NCI-H446 (cell line): ENCODE measurements at places on chromosomes 16 and 17.
A peak's percentile ranks its signal among the peaks of the same experiment; 100 is the strongest.

GRCh38 chr16:57244767-57245471, at the start of gene ARL2BP:
TSS of gene ARL2BP (plus strand) at chr16:57245259. CDS start at chr16:57245368, 109 bp downstream.
- peak; percentile 78 for DNase-seq

DNA sequence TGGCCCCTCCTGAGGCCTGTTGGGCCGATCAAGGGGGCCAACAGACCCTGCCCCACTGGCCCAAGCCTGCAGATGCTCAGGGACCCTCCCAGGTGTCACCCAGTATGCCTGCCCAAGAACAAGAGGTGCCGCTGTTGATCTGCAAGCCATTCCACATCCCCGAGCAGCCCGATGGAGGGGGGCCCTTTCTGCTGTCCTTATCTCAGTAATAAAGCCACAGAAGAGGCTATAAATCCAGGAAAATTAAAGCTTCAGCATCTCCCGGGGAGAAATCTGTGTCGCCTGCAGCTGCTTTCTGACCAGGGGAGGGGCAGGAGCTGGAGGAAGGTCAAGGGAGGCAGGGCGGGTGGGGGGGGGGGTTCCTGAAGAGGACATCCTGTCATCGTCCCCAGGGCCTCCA, 11.7 kb upstream of the CACNA1H start:
- DNase-seq = no peak

DNA sequence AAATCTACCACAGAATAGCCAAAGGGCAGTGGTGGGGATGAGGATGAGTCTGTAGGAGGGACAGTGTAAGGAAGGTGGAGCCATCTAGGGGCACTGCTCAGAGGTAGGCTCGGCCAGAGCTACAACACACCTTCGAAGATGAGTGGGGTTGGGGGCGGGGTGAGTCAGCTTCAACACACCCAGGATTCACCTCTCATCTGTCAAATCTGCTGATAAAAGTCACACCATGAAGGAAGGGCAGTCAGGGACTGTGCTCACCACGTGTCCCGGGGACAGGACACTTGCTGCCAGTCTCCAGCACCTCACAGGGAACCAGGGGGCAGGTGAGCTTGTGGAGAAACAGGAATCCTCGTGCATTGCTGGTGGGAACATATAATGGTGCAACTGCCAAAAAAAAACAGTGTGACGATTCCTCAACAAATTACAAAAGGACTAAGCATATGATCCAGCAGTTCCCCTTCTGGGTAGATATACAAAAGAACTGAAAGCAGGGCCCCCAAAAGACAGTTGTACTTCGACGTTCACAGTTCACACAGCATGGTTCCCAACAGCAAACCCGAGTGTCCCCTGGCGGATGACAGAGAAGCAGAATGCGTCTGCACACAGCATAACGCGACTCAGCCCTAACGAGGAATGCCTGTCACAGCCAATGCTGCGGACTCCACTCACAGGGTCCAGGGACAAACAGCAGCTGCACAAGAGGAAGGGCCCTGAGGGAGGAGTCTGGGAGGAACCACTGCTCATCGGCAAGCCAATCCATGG, 133.1 kb downstream of the ANKRD11 start:
- no peak for DNase-seq

- no peak for DNase-seq
Observed at GRCh38 chr16:81140930-81141780, 45.0 kb upstream of the GCSH start.

DNA sequence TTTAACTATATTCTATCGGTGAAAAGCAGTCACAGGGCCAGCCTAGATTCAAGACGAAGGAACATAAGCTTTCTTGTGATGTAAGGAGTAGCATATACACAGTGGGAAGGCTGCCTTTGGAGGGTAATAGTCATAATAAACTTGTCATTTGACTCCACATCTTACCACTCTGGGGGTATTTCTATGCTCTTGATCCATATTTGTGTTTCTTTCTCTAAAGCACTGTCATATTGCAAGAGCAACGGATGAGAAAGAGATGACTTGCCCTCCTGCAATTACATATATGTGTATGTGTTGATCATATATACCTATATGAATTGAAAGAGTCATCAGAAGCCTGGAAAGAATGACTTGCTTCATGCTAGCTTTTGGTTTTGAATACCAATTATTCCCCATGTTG, 225.4 kb upstream of the HS3ST3A1 start:
- no peak for DNase-seq

GRCh38 chr17:1275962-1276736, 3.3 kb upstream of the TRARG1 start:
- peak; percentile 9 for DNase-seq

GRCh38 chr17:75950855-75951554, 10.2 kb upstream of the FBF1 start:
- no peak for DNase-seq

- DNase-seq = no peak
Observed at GRCh38 chr16:72561-73548, at the start of gene RHBDF1. TSS of gene RHBDF1 (minus strand) at chr16:72631. CDS start at chr16:65015, 7,616 bp downstream.

DNA sequence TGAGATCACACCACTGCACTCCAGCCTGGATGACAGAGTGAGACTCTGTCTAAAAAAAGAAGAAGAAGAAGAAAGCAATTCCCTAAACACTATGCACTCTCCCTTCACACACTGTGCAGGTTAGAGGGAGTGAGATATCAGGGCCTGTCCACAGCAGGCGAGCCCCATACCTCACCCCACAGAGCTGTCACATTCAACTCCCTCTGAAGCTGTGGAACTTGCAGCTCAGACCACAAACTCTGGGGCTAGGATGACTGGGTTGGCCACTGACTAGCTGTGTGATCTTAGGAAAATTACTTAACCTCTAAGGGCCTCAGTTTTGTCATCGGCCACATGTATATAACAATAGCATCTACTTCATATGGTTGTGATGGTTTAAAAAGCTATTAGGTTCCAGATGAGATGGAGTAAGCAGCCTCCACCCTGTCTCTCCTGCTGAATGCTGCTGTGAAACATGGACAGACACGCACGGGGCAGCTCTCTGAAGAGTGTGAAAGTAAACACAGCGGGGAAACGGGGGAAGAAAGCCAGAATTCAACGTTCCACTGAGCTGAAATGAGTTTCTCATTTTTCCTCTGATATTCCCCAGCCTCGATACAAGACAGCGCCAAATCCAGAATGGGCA, 13.6 kb upstream of the PYY start:
- DNase-seq = no peak

GRCh38 chr16:84266451-84266850, 26.6 kb upstream of the KCNG4 start:
- DNase-seq = peak; percentile 25

GRCh38 chr16:7748522-7748921, 415.9 kb downstream of the RBFOX1 start:
- DNase-seq = no peak

GRCh38 chr17:14775731-14776492, 475.0 kb downstream of the HS3ST3B1 start:
- no peak for DNase-seq

DNA sequence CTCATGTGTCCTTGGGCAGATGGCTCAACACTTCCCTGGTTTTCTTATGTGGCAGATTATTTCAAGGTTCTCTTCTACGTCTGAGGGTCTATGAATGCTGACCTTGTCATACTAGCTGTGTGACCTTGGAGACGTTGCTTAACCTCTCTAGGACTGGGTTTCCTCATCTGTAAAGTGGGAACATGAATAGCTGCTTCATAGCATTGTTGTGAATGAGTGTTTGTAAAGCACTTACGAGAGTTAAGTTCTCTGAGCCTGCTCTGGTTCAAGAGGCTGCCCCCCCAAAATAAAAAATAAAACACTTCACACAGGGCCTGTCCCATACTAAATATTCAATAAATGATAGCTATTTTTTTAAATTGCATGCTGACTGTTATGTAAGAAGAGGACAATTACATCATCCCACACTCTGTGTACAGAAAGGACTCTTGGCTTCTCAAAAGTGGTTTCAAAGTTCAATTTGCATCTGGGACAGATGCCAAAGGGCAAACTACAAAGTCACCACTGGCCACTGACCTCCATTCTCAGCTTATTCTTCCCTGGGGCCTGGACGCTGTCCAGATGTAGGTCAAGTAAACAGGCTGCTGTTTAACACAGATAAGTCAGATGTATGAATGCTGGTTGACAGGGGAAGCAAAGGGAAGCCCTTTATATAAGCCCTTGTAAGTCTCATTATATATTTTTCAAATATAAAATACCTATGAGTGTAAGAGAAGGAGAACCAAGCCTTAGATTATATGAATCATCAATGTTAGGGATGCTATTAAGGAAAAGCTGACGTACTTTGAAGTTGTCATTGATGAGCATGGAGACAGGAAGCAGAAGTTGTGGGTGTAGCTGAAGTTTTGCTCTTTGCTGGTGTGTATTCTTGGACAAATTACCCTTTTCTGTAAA, 15.4 kb upstream of the NDEL1 start:
- no peak for DNase-seq

DNA sequence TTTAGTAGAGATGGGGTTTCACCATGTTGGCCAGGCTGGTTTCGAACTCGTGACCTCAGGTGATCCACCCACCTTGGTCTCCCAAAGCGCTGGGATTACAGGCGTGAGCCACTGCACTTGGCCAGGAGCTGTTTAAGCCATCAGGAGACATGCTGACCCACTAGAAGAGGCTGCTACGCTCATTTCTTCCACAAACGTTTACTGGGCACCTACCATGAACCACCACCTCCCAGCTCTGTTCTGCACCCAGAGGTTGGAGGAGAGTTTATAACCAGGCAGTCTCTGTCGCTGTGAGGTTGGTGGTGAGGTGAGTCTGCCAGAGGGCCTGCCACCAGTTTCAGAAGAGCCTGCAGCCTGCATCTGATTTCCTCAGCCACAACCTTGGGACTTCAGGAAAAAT, 51.8 kb downstream of the SF3B3 start:
- no peak for DNase-seq

GRCh38 chr17:35170968-35171771, 23.0 kb downstream of the SLC35G3 start:
- no peak for DNase-seq

DNA sequence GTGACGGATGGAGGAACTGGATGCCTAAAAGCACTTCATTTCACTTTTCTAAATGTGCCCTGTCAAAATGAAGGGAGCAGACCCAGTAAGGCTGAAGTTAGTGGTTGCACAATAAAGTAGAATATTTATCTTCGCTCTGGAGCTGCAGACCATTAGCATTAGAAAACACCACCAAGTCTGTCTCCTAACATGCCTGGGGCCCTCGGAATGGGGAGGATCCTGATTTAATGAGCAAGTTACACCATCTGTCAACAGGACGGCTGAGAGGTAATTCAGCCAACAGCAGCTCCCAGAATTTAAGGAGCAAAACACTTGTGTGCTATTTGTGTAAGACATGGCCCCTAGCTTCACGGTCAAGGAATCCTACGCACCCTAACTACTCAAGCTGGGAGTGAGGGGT, 22.3 kb downstream of the CA10 start:
- DNase-seq = peak; percentile 84

- DNase-seq = no peak
Observed at GRCh38 chr17:72472106-72472505, 351.3 kb downstream of the SOX9 start.

- no peak for DNase-seq
Observed at GRCh38 chr16:57534881-57535658, 1.3 kb downstream of the CCDC102A start.

DNA sequence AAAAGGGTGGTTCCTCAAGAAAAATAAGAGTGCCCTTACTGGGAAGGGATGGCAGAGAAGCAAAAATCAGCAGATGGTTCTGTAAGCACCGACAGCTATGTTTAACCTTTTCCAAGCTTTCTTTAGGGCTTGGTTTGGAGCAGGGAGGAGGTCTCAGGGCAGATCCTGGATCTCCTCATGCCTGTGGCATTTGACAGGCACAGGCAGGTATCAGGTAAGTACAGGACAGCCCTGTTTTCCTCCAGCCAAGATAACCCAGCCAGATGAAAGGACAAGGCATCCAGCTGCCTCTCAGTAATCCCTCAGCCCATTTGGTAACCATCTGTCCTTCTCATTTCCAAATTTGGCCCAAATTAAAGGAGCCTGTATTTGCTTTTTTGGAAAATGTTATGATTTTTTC, 141.5 kb downstream of the TOX3 start:
- DNase-seq = no peak

- DNase-seq = no peak
Observed at GRCh38 chr16:66519482-66520373, 30.2 kb downstream of the TK2 start.

DNA sequence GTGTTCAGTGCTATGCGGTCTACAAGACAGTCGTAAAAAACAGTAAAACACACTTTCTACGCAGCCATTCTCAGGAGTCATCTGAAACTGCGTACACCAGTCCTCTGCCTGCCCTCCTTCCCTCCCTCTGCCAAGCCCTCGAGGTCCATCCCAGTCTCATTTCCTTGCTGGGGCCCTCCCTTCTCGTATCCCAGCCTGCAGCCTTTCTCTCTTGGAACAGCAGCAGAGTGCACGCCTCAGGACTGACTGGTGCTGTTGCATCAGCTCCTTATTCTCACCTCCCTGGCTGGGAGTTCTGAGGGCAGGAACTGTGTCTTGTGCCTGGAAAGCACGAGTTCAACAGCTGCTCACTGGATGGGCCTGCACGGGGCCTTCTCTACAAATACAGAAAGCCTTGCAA, 12.5 kb downstream of the FAHD1 start:
- no peak for DNase-seq

DNA sequence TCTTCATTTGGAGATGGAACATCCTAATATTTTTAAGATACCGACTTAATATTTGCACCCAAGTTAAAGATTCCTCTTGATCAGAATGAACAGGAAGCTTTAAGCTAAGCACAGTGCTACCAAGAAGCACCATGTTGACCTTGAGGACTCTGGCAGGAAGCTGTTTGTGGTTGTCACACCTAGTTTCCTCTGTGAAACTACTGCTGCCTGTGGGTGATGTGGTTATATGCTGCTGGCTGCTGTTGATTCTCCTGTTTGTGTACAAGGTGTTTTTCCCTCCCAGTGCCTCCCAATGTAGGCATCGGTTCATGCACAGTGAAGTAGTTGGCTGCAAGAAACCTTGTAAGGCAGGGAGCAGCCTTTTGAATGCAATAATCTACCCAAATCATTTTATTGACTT, 23.4 kb downstream of the RBL2 start:
- DNase-seq = no peak

- DNase-seq = no peak
Observed at GRCh38 chr16:83792391-83792790, 15.4 kb upstream of the HSBP1 start.

DNA sequence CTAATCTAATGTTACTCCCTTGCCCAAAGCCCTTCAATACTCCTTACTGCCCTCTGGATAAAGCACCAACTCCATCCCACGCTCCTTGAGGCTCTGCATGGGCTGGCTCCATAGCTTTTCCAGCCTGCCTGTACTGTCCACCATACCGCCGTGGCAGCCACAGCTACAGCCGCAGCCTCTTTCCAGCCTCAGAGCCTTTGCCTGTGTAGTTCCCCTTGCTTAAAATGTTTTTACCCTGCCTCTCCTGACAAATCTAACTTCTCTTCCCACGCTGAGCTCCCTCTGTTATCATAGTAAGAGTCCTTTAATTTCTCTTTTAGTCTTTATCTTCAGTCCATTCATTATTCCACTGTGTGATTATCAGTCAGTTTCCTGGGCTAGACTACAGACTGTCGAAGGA, 22.0 kb downstream of the TEX14 start:
- no peak for DNase-seq

- DNase-seq = no peak
Observed at GRCh38 chr17:45733781-45734180, 50.3 kb upstream of the CRHR1 start.
